Esophagus mucosa (tissue), 1 donor: ENCODE measurements at places on chromosomes 5 and 9. TPM values are rescaled to one million over a fixed set of nuclear protein-coding genes. Genes with fewer than 3 reads are reported as not detected.

GRCh38 chr9:96555567-96556386, 63.9 kb downstream of the CDC14B start:
- no peak for ATAC-seq

SLC36A2 gene
- not detected for total RNA-seq

DNA sequence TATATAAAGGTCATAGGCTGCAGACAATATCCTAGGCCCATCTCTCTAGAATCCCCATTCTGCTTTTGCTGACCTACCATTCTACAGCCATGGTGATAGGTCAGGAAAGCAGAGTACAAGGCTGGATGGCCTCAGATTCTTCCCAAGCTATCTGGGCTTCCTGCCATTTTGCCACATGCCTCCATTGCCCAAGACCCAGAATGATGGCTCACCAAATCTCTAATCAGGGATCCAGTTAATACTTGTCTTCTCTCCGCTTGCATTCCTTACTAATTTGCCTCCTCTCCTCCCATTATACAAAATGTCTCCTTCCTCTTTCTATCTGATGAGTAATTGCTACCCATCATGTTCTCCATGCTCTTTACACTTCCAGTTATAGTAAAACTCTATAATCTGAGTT, 22.7 kb upstream of the NDUFS4 start:
- ATAC-seq = no peak

DNA sequence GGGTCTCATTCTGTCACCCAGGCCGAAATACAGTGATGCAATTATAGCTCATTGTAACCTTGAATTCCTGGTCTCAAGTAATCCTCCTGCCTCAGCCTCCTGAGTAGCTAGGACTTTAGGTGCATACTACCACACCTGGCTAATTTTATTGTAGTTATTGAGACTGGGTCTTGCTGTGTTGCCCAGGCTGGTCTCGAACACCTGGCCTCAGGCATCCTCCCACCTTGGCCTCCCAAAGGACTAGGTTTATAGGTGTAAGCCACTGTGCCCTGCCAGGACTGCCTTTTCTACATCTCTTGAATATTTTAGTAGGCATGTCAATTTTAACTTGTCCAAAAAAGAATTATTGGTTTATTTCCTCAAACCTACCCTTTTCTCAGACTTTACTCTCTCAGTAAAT, 16.9 kb downstream of the DENND4C start:
- no peak for ATAC-seq

DNA sequence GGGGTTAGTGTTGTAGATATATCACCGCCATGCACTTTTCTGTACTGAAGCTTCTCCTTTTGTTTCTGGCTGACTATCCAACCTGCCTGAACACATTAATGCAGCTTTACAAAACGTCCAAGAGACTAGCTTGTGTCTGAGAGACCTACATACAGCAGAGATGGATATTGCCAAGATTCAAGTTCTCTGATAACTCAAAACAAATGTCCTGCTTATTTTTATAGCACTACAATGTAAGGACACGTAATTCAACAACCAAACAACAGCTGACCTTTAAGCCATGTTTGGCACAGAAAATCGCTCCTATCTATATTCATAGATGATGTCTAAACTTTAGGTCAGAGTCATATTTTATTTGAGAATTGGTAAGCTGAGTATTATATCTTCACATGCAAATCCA, 76.2 kb upstream of the NTRK2 start:
- no peak for ATAC-seq

GRCh38 chr5:137594717-137595116, 95.6 kb upstream of the SPOCK1 start:
- ATAC-seq = no peak

DNA sequence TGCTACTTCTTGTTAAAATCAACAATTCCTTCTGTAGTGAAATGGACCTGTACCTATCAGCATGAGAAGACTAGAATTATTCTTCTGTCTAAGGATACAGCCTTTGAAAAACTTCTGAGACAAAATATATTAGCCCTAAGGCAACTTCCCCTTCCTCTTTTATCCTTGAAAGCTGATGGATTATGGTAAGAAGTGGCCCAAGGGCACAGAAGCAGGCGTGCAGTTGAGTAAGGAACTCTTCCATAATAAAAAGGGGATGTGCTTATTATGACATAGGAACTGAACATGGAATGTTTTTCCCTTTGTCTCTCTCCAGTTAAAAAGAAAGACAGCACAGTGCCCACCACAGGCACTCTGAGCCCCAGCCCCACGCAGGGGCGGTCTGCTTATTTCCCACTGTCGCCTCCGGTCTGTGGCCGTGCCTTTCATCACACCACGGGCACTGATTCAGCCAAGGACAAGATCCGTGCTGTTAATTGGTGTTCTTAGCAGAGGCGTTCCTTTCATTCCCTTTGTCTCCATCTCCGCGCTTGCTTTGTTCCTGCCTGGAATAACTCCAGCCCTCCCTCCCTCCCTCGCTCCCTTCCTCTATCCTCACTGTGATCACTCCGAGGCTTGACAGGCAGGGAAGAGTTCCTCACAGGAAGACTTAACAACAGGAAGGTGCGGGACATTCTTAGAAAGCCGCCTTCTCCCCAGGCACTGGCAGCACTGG, 135.9 kb upstream of the OTULINL start:
- ATAC-seq = peak; percentile 39

PLAC8L1 gene
- 0.52 TPM for total RNA-seq
